ENCODE measurements at places on chromosomes 7 and 10. TPM values are rescaled to one million over a fixed set of nuclear protein-coding genes. Genes with fewer than 3 reads are reported as not detected.

Gene NPFFR1
- total RNA-seq = under 0.01 TPM

Gene PNPLA8
- total RNA-seq = 16.2 TPM

Gene TMEM106B
- total RNA-seq = 13.6 TPM

Gene ZNF485
- total RNA-seq = 3.7 TPM

Gene PSD
- total RNA-seq = 3.7 TPM

Gene PTPRE
- 7.8 TPM for total RNA-seq

Gene LIPF
- total RNA-seq = not detected

Gene AZGP1
- total RNA-seq = 9.4 TPM

Gene COL26A1
- total RNA-seq = 7.8 TPM

Gene TPK1
- total RNA-seq = 7.3 TPM

Gene SLC26A5
- total RNA-seq = not detected

Gene FRMPD2
- total RNA-seq = not detected

Measured in skeletal muscle tissue (tissue), 5 donors.